ENCODE measurements at places on chromosomes 1 and 21. TPM values are rescaled to one million over a fixed set of nuclear protein-coding genes. Genes with fewer than 3 reads are reported as not detected.

MTARC1 gene
- total RNA-seq = not detected

PSMB2 gene
- 58.0 TPM for total RNA-seq

GJA9 gene
- total RNA-seq = not detected

TTLL7 gene
- 1.3 TPM for total RNA-seq

DNA sequence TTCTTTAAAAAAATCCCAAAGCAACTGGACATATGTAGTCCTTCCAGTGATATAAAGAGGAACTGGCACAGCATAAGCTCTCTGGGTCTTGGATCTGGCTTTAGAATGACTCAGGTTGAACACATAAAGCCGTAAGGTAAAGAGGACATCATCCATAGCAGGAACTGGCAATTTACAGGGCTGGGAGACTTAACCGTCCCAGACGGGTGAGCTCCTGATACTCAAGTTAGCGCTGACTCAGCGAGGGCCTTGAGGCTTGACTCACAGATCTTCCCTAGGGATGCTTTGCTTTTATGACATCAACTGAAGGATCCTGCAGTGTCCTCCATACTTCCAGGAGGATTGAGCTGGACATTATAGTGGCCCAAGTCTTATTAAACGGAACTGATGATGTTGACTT is 154.1 kb downstream of the CLIC6 start:
- no peak overlapping the region for H3K27ac ChIP-seq
- H3K4me1 ChIP-seq = peaks cover 4% of the 10 kb centered on the region
- no peaks in the 10 kb centered on the region for H3K27me3 ChIP-seq
- no peak overlapping the region for H3K4me3 ChIP-seq
- H3K36me3 ChIP-seq = peaks cover 15% of the 10 kb centered on the region

DNA sequence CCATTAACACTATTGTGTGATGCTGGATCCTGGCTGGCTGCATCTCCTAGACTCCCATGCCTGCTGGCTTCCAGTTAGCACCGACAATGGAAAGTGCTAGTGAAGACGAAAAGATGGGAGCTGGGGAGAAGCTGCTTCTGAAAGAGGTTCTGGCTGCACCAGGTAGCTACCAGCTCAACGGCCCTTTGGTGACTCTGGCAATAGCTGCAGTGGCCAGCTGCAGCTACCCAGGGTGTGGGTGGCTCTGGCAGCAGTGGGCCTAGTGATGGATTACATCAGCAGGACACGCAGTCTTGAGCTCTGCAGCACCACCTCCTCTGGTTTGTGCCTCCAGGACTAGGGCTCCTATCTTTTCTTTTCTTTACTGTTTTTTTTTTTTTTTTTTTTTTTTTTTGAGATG is 662.6 kb downstream of the MATN1 start:
- DNase-seq = no peak
- H3K36me3 ChIP-seq = no peaks in the 10 kb centered on the region
- H3K4me3 ChIP-seq = no peak overlapping the region
- H3K27me3 ChIP-seq = peaks cover 2% of the 10 kb centered on the region
- no peak overlapping the region for H3K27ac ChIP-seq

DNA sequence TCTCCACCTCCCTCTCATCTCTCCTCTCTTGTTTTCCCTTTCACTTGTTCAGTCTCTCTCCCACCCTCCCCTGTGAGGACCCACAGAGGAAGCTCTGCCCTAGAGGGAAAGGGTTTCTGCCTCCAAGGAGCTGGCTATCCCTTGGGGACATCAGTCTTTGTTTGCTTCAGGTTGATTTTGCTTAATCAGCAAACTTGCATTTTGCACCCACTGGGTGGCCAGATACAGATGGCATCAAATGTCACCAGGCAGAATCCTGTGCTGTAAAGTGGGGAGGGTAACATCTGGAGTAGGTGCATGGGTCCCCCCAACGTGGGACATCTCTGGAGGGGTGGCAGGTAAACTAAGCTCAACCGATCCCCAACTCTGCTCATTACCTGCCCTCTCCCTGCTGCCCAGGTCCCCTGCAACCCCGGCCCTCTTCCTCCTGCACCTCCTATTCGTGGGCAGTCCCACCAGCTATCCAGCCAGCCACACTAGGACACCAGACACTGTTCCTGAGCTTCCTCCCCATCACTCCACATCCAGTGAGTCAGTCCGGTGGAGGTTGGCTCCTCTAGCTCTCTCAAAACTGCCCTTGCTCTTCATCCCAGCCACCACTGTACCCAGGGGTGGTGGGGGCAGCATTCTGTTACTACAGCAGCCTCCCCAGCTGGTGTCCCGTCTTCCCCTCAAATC is 123.3 kb downstream of the KCNN3 start:
- peaks cover 19% of the 10 kb centered on the region for H3K27me3 ChIP-seq
- H3K36me3 ChIP-seq = peaks cover 4% of the 10 kb centered on the region

DNA sequence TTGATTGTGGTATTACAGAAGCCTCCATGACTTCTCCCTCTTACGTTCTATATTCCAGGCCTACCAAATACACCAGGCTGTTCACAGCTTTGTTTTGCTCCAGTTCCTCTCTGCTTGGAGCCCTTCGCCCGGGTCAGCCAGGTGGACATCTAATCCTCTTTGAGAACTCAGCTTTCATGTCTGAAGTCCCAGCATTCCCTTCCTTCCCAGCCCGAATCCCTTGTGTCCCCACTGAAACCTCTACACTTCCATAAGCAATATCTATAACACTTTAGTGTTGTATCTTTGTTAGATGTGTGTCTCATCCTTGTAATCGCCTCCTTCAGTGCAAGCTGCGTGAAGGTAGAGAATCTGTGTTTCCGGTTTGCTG is 1.9 kb downstream of the RNF11 start:
- no peak overlapping the region for H3K27ac ChIP-seq
- no peak for DNase-seq
- no peak overlapping the region for H3K4me3 ChIP-seq
- peaks cover 37% of the 10 kb centered on the region for H3K4me1 ChIP-seq
- no peaks in the 10 kb centered on the region for H3K27me3 ChIP-seq

DNA sequence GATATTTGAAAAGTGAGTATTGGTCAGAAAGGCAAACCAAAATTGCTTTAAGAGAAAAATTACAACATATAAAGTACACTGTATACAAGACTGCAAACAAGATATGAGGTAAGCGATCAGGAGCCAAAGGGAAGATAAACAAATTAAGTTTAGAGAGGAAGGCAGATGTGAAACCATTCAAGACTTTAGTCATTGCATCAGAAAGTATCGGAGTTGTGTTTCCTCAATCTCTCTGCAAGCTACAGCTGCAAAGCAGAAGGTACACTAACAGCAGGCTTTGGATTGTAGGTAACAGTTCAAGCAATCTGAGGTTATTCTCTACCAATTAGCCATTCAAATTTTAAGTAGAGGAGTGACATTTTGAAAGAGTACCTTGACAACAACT is 21.3 kb upstream of the TLCD4 start:
- no peak overlapping the region for H3K27ac ChIP-seq
- H3K4me1 ChIP-seq = no peaks in the 10 kb centered on the region
- H3K36me3 ChIP-seq = no peaks in the 10 kb centered on the region
- H3K27me3 ChIP-seq = peaks cover 11% of the 10 kb centered on the region
- no peak overlapping the region for H3K4me3 ChIP-seq
- DNase-seq = no peak
